ENCODE measurements at places on chromosomes 3 and 15.

DNA sequence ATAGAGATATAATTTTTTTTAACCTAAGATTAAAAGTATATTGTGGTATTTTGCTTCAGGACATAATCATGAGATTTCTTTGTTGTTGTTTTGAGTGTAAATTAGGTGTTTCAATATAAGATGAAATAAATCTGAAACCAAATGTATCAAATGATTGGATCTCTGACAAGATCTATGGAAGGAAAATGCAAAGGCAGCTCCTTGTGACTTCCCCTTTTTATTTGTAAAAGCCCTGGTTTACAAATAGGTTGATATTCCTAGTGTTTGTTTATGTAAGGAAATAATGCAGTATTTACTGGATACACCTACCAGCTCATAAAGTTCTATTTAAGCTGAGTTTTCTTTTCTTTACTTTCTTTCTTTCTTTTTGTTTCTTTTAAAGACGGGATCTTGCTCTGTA lies 35.9 kb downstream of the STT3B start:
- DNase-seq = no peak

GRCh38 chr3:65877160-65877559 lies 161.6 kb downstream of the MAGI1 start:
- DNase-seq = no peak

GRCh38 chr3:114745322-114746240 lies 401.5 kb downstream of the ZBTB20 start:
- DNase-seq = no peak

DNA sequence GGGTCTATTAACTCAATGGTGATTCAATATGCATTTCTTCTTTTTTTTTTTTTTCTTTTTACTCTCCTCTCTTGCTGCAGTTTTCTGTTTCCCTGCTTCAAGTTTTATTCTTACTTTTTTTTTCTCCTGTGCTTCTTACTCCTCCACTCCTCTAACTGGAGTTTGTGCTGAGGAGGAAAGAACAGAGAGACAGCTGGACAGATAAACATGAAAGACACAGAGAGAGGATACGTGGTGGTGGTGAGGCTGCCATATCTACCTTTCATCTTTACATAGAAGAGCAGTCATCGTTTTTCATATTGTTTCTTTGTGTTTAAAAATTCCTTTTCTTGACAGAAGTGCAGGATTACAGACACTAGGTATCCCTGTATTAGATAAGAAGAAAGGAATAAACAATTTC lies 262.8 kb downstream of the OTOL1 start:
- DNase-seq = no peak

DNA sequence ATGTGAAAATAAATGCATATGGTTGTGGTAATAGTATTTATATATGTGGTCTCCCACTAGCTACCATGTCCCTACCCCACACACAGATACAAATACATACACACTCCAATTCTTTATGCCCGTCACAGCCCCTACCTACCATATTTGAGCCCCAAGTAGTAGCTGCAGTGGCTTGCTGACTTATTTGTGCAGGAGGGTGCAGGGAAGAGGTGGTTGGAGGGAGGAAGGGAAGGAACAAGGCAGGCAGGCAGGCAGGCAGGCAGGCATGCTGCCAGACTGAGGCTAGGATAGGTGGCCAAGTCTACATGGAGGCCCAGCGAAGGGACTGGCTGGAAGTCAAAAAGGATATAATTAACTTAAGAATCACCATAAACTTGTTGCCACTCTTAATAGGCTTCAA lies 82.9 kb downstream of the SCN11A start:
- no peak for DNase-seq

DNA sequence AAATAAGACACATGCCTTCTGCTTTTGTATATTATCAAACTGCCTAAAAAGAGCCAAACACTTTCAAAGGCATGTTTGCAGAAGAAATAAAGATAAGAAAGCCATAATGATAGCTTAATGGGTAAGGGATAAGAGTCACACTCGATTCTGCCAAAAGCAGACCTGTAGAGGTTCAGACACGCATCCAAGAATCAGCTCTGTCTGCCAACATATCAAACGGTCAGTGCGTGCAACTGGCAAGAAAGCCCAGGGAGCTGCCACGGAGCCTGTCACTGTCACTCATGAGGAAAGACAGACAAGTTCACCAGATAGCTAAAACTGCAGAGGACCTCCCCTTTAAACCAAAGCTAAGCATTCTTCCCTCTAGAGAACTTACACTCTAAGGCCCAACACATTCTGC lies 23.2 kb downstream of the DCP1A start:
- DNase-seq = no peak

- DNase-seq = no peak
These were observed 5.6 kb downstream of the VGLL3 start for GRCh38 chr3:86985181-86985826.

GRCh38 chr3:158095814-158096704 lies 10.2 kb downstream of the SHOX2 start:
- DNase-seq = no peak

- no peak for DNase-seq
These were observed 7.3 kb downstream of the PRR23E start for GRCh38 chr3:127200086-127200691.

DNA sequence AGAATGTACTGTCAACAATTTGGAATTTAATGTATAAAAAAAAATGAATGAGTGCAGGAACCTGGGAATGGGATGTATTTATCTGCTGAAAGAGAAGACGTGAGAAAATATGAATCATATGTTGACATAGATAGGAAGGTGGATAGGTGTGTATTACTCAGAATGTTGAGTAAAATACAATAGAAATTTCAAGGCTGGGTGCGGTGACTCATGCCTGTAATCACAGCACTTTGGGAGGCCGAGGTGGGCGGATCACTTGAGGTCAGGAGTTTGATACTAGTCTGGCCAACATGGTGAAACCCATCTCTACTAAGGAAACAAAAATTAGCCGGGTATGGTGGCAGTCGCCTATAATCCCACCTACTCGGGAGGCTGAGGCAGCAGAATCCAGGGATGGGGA lies 202.8 kb downstream of the CADM2 start:
- DNase-seq = no peak

DNA sequence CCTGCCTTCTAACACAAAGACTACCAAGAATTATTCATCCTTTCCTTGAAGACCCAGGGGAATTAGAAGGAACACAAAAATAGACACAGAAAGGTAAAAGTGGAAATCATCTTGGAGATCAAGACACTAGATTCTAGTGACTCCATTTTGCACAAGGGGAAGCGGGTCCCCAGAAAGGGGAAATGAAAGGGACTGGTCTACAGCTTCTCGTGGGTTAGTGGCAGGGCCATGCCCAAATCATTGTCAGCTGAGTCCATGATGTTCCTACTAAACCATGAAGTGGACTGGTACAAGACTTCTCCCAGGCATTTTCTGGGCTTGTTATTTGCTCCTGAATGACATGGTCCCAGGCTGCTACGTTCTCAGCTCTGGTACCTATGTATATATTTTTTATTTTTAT lies 230.7 kb upstream of the TPRG1 start:
- DNase-seq = no peak

GRCh38 chr3:33277193-33277882 lies at the start of gene FBXL2:
Gene FBXL2, plus strand, starts transcription at chr3:33277442. Its CDS starts 71 bp downstream, at chr3:33277513.
- DNase-seq = peak; percentile 23

DNA sequence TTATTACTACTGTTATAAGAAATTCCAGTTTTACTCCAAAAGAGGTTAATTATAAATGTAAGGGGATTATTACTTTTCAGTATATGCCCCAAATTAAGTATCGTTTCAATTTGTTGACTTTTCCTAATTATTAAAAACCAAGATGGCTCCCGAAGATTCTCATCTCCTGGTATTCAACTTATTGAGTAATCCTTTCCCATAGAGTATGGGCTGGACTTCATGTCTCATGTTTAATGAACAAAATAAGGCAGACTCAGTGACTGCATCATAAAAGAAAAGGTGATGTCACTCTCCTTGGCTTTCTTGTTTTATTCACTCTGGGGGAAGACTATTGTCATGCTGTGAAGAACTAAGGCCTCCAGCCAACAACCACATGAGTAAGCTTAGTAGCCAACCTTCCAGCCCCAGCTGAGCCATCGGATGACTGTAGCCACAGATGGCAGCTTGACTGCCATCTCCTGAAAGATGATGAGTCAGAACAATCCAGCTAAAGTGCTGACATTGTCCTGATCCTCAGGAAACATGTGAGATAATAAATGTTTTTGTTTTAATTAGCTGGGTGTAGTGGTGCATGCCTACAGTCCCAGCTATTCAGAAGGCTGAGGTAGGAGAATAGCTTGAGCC lies 17.3 kb downstream of the IGF2BP2 start:
- no peak for DNase-seq

All from stimulated activated CD8-positive, alpha-beta memory T cell treated with anti-CD3 and anti-CD28 coated beads, Interleukin-2, amount 100 ng/mL, for 48 hours (primary cell).